ENCODE measurements at places on chromosomes 2 and 18.
A peak's percentile ranks its signal among the peaks of the same experiment; 100 is the strongest.

- DNase-seq: no peak
Observed at GRCh38 chr2:238818561-238818960, 29.3 kb upstream of the TWIST2 start.

GRCh38 chr2:162925595-162925994 lies 87.0 kb upstream of the KCNH7 start:
- DNase-seq: no peak

DNA sequence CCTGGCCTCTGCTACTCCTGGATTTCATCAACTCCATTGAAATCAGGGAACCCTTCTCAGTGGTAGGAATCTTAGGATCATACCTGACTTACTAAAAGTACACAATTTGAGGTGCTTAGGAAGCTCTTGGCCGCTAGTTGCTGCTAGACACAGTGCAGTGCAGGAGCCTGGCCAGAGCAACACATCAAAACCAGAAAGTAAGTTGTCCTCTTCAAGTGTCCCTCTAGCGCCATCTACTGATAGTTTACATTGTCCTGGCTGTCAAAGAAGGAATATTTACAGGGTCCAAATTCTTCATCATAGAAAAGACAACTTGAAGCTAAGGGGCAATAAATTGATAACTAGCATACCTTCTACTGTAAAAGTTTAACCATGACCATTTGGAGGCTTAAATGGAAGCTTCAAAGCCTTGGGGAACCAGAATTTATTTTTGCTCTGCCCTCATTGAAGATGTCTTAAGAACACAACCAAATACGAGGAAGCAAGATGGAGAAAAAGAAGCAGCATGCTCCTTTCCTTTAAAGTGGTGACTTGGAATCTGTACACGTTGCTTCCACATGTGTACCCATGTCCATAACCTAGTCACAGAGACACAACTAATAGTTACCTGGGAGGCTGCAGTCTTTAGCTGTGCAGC lies 889.1 kb upstream of the GCFC2 start:
- DNase-seq: peak; percentile 8

- DNase-seq: no peak
Observed at GRCh38 chr2:43766006-43766405, 7.8 kb upstream of the DYNC2LI1 start.

GRCh38 chr2:52964916-52965530 lies 802.6 kb upstream of the CHAC2 start:
- no peak for DNase-seq

DNA sequence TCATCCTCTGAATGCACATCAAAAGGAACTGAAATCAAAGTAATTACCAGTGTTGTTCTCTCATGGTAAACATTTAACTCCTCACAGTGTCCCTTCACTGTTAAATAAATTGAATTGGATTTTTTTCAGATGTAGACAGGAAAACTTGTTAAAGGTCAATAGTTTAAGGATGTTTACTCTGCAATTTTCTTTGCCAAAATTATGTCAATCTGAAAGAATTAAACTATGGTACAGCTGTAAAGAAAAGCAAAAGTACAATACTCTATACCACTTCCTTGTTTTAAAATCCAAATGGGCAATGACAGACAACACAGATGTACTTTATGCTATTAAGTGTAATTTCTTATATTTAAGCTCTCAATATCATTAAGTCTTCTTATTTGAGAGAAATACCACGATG lies 153.2 kb downstream of the WDPCP start:
- DNase-seq: no peak

GRCh38 chr2:180360283-180360618 lies 353.2 kb upstream of the CWC22 start:
- no peak for DNase-seq

- no peak for DNase-seq
Observed at GRCh38 chr2:30666266-30666874, 140.9 kb downstream of the CAPN13 start.

GRCh38 chr2:240960309-240960970 lies 38.0 kb upstream of the SNED1 start:
- no peak for DNase-seq

- DNase-seq: no peak
Observed at GRCh38 chr2:120715353-120715752, 20.3 kb upstream of the GLI2 start.

GRCh38 chr2:117714110-117714509 lies 100.4 kb upstream of the DDX18 start:
- DNase-seq: no peak

- DNase-seq: no peak
Observed at GRCh38 chr2:69054431-69054830, 41.5 kb downstream of the ANTXR1 start.

- DNase-seq: no peak
Observed at GRCh38 chr2:235793163-235793752, 299.4 kb downstream of the AGAP1 start.

GRCh38 chr2:207154556-207155510 lies 10.9 kb downstream of the KLF7 start:
- DNase-seq: no peak

DNA sequence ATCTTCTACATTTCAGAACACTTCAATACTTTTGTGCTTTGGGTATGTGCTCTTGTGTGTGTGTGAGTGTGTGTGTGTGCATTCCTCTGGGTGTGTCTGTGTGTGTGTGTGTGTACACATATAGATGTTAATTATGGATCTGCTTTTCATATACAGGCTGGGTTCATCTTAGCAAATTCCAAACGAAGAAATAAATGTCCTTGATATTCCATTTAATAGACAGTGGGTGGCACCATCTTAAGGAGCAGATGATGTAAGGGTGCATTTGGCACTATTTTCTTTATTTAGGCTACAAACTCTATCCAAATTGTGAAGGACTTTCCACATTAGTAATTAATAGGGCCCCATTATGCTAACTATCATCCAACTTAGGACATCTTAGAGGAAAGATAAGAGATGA lies 425.8 kb upstream of the POU3F3 start:
- no peak for DNase-seq

GRCh38 chr18:46402396-46402795 lies 254.6 kb downstream of the LOXHD1 start:
- DNase-seq: no peak

- DNase-seq: no peak
Observed at GRCh38 chr2:170923799-170924198, 5.3 kb upstream of the GORASP2 start.

- DNase-seq: no peak
Observed at GRCh38 chr2:133097666-133098065, 427.7 kb upstream of the LYPD1 start.

DNA sequence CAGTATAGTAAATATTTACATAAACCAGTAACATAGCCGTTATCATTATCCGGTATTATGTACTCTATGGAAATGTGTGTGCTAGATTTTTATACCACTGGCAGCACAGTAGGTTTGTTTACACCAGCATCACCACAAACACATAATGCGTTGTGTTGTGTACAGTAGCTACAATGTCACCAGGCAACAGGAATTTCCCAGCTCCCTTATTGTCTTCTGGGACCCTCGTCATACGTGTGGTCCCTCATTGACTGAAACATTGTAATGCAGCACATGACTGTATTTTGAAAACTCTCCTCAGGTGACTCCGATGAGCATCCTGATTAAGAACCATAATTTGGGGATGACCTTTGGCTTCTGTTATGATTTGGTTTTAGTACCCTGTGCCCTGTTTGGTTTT lies 31.3 kb downstream of the EHD3 start:
- DNase-seq: no peak

DNA sequence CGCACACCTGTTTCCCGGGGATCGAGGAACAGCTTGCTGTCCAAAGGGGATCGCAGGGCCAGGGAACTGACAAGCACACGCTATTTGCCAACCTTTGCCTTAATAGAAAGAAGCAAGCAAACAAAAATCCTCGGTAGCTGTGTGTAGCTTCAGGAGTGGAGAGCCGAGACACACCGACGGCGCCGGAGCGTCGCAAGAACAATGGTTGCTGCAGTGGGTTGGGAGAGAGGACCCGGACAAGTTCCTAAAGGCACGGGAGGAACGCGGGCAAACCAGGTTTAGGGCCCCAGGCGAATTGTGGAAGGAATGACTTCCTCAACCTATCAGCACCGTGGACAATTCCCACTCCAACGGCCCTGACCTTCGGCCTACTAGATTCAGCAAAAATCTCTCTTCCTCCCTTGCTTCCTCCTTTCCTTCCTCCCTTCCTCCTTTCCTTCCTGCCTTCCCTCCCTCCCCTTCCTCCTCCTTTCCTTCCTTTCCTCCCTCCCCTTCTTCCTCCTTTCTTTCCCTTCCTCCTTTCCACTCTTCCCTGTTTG lies 4.9 kb upstream of the NEUROD1 start:
- DNase-seq: no peak

- no peak for DNase-seq
Observed at GRCh38 chr18:48345596-48345995, 63.6 kb downstream of the ZBTB7C start.

GRCh38 chr18:59265974-59266369 lies 7.3 kb downstream of the RAX start:
- DNase-seq: no peak

DNA sequence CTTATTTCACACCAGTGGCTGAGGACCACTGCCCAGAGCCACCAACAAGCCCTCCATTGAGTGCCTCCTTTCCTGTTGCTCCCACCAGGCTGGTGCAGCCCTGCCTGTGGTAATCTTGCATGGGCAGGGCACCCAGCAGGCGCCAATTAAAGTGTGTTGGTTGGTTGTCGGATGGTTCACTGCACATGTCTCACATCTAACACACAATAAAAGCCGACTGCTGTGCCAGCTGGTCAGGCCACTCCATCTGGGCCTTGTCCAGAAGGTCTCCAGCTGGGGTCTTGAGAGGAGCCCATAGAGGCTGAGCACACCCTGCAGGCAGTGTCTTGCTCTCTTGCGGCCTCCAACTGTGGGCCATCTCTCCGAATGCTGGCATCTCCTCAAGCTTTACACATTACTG lies 494.8 kb upstream of the KLHL29 start:
- DNase-seq: no peak

- DNase-seq: no peak
Observed at GRCh38 chr2:55952415-55952814, 28.8 kb upstream of the EFEMP1 start.

DNA sequence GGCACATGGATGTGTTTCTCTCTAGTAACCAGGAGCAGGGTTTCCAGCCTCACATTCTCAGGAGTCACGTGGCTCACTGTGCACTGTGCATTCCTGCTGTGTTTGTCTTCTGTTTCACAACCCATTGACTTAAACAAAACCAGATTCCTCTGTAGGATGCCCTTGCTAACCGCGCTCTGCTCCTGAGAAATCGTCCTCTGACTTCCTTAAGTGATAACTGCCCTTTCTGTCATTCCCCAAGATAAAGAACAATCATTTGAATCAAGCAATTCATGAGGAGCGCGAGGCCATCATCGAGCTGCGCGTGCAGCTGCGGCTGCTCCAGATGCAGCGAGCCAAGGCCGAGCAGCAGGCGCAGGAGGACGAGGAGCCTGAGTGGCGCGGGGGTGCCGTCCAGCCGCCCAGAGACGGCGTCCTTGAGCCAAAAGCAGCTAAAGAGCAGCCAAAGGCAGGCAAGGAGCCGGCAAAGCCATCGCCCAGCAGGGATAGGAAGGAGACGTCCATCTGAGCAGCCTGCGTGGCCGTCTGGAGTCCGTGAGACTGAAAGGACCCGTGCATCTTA lies 60.2 kb downstream of the RALBP1 start:
- DNase-seq: no peak

- no peak for DNase-seq
Observed at GRCh38 chr2:111236025-111236424, 115.3 kb downstream of the BCL2L11 start.

DNA sequence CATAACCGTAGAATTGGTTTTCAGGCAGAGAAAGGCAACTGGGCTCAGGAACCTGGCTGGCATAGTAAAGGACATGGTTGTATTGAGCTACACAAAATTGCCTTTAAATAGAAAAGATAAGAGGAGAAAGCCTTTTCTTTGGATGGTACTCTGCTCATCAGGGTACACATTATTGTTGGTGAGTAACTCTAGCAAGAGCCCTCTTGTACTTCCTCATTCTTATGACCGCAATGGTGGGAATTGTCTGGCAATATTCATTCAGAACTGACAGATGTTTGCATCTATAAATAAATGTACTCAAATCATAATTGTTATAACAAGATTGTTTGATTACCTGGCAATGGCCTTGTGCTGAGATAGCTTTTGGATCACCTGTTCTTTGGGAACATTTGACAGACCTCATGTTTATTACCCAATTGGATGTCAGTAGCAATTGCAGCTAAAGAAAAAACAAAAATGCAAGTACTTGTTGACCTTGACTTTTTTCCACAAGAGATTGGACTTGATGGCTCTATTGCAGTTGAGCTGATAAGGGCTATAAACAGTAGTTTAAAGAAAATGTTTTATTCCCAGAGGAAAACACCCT lies 43.9 kb downstream of the MEIS1 start:
- no peak for DNase-seq

DNA sequence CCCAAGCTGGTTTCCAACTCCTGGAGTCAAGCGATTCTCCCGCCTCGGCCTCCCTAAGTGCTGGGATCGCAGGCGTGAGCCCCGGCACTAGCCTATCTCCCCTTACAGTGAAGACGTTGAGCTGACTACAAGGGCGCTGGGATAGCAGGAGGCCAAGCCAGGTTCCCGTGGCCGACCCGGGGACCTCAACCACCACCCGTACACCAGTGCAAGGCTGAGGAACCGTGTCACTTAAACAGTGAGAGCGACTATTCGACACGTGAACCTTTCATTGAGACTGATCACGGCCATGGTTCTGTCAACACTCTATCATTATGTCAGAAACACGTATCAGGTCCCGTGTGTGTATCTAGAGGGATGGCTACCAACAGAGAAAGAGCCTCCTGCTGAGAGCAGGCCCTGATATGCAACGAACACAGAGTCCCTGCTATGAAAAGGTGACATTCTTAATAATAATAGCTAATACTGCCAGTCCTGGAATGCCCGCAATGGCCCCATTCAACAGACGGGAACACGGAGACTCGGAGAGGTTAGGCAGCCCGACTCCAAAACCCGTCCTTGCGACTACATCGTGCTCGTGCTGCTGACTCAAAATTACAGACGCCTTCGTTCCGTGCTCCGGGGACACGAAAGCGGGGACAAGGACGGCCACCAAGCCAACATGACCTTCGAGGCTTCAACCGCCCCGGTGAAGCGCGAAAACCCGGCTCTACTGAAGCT lies 833 bp downstream of the AFG3L2 start:
- no peak for DNase-seq

DNA sequence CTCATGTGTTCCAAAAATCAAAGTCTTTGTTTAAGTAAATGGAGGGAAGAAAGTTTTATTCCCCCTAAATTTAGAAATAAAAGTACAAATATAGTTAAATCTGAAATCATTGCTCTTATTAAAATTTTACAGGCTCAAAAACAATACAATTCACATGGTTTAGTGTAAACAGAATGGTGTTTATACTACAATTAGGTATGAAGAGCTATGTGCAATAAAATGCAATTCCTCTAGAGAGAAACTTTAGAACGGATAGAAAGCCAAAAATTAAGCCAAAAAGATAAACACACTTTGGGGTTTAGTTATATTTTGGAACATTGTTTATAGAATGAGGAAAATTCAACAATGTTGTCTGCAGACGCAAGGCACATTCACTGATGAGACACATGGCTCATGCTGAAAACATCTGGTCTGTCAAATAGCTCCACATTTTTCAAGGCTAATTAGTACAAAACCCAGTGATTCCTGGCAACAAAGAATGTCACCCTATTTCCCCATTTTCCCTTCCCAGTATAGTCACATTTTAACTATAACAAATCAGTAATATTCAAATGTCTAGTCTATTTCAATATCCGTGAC lies 103.3 kb downstream of the EXOC6B start:
- DNase-seq: no peak

- no peak for DNase-seq
Observed at GRCh38 chr2:134324430-134324829, 70.6 kb downstream of the MGAT5 start.

Data from stimulated activated naive B cell treated with anti-CD40 and anti-IgM and Interleukin-4, amounts not matched to agents 10 μg/mL and 1 μg/mL and 100 μg/mL, for 72 hours (primary cell).